Activated T-cell treated with anti-CD3 and anti-CD28 coated beads for 1 hour (primary cell): ENCODE measurements at places on chromosomes 3 and 15.

DNA sequence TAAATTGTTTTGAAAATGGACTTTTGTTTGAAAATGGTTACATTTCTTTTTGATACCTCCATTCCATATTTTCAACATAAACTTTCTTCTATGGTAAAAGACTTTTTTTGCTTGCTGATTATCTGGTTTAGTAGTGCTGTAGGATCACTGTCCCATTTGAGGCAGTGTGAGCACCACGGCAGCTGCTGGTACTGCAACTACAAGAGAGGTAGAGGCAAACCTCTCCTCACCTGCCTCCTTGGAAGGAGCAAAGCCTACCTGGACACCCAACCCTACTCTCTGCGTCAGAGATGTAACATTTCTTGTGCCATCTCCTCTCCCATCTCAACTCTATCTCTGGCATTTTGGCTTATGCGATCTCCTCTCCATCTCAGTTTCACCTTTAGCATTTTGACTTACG is 460.1 kb downstream of the SHQ1 start:
- no peak for DNase-seq

DNA sequence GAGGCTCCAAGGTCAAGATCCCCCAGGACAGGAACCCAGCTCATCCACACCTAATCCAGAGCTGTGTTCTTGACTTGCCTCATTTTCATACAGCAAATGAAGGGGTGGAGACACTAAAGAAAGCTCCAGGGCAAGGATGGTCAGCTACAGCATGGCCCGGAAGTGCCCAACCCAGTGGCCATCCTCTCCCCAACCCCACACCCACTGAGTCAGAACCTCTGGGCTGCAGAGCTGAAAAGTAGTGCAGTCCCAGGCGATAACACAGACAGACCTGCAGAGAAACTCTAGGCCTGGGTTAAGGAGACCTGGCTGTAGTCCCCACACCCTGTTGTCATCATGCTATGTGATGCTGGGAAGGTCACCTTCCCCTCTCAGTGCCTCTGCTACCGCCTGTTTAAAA is 85.3 kb downstream of the SEMA5B start:
- no peak for DNase-seq

DNA sequence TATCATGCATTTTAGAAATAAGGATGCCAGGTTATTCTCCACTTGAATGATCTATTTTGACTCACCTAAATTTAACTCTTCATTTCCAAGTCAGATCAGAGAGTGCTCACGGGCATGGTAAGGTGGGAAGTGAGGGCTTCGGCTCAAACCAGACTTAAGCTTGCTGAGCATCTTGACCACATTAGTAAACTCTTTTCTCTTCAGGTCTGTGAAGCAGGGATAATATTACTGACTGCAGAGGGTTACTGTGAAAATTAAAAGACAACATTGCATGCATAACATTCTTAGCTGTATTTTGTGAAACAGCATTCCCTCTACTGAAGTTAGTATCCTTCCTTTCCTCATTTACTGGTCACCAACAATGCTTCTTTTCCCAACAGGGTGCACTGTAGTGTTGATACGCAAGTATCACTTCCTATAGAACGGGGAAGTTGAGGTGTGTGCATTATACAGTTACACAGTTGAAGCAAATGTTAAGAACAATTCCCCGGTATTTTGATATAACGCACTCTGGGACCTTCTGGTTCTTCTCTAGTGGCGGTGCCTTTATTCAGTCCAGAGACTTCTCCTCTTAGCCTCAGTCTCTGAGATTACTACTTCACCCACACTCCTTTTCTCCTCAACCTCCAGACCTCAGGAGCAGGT is 74.1 kb upstream of the MNS1 start:
- no peak for DNase-seq

- DNase-seq = peak; percentile 2
These were observed at the start of gene WWTR1 for GRCh38 chr3:149657926-149658743. Gene WWTR1, minus strand, starts transcription at chr3:149658025. Its CDS starts 719 bp downstream, at chr3:149657306.

GRCh38 chr3:105594219-105594618 is 227.5 kb downstream of the ALCAM start:
- DNase-seq = no peak

- DNase-seq = no peak
These were observed 33.8 kb downstream of the SLCO3A1 start for GRCh38 chr15:91887321-91887720.
